ENCODE measurements at places on chromosomes 2 and 18.

- DNase-seq = no peak
These were observed 25.4 kb upstream of the RHOB start for GRCh38 chr2:20421336-20421987.

DNA sequence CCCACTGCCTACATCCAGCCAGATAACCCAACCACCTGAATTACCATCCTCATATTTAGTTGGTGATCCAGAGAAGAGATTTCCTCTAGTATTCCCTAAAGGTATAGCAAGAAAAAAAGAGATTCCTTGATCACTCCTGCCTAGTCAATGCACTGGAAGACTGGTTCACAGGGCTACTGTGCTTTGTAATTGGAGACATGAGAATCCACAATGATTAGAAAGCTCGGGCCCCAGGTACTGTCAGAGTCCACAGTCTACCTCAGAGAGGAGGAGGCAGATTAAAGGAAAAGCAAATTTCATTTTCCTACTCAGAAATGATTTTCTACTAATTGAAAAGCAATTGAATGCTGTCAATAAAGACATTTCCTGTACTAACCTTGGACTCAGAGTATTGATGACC, 22.3 kb downstream of the SULT1C3 start:
- DNase-seq = no peak

- DNase-seq = no peak
These were observed 211.7 kb upstream of the REV1 start for GRCh38 chr2:99701503-99701902.

DNA sequence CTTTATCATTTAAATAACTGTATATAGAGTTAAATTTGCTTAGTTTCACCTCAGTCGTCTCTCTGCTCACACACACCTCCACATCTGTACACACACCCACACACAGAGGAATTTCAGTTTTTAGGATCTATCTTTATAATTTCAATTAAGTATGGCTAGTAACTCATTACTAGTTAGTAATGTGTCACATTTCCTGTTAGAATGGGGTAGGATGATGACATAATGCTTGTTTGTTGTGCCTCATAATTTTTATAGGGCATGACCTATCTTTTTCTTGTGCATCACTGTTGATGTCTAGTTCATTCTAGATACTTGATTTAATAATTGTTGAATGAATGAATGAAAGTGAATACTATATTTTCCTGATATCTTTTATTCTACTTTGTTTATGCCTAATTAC, 108.6 kb downstream of the AGPS start:
- peak; percentile 7 for DNase-seq

GRCh38 chr18:27695503-27695902, 481.4 kb downstream of the CDH2 start:
- no peak for DNase-seq

GRCh38 chr2:42407476-42407875, 46.5 kb upstream of the COX7A2L start:
- DNase-seq = no peak

GRCh38 chr2:233867993-233868532, at the start of gene MSL3B:
Gene MSL3B, minus strand, starts transcription at chr2:233868386.
- DNase-seq = peak; percentile 47

- DNase-seq = no peak
These were observed 81.3 kb downstream of the CDH2 start for GRCh38 chr18:28095631-28096030.

DNA sequence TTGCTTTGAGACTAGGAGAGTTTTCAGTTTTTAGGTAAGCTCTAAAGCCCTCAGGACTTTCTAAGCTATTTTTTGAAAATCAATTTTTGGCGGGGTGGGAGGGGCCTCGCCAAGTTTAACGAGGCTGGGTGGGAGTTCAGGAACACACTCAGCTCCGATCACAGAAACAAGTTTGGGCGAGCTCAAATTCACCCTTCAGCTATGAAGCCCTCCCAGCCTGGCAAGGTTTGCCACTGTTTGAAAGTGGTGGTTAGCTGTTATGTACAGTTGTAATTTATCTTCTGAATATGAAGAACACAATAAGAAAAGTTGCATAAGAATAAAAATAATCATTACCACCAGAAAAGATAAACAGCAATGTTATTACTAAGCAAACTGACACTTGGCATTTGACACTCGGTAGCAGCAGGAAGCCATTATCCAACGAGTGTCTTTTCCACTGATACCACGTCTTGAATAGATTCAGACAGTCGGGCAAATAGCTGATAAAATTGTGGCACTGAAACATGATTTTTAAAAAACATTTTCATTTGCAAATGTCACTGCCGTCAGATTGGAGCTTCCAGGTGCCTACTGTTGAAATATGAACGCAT, 59.8 kb downstream of the KCTD1 start:
- DNase-seq = no peak

- no peak for DNase-seq
These were observed 1.3 kb downstream of the USP34 start for GRCh38 chr2:61469424-61470121.

- DNase-seq = no peak
These were observed 125.3 kb upstream of the NRP2 start for GRCh38 chr2:205556841-205557539.

DNA sequence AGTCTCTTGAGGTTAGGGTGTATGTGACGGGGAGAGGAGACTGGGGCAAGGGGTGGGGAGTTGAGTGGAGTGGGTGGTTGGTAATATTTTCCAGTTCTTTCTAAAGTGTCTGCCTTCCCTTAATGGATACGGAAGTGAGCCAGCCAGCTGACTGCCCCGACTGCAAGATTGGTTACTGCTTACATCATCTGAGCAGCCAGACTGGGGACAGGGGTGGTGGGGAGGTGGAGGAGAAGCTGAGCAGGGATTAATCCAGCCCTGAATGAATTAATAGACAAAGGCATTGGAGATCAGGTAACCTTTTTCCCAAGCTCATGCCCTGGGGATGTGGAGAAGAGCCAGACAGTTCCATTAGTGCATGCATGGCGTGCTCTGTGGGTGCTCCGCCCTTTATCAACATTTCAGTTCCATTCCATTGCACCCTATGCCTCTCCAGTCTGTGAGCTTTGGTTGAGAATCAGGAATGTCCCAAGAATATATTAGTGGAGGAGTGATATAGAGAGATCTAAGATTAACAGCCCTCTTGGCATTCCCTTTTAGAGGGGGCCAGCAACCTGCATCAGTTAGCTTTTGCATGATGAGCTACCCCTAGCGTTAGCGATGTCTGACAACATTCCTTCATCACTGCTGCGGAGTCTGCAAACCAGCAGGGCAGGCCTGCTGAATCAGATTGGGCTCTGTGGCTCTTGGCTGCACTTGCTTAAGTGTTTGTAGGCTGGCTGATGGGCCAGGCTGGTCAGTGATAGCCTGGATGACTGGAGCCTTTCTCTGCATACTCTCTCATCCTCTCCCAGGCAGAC, 67.4 kb downstream of the TNP1 start:
- DNase-seq = no peak

GRCh38 chr2:180607514-180608049, 372.8 kb upstream of the UBE2E3 start:
- DNase-seq = no peak

DNA sequence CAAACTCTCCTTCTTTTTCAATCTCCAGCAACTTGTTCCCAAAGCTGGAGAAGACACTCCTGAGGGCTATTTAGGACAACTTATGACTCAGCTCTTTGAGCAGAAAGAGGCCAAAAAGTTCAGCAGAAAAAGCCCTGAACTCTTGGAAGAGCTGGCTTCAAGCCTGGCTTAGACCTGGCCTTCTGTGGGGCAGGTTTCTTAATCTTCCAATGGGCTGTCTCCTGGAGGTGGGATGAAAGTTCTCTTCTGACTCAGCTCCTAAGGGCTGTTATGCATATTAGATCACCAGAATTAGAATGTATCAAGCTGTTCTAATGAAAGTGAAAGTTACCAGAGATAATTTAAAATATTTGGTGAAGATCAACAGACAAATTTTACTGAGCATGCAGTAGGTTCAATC, 129.4 kb downstream of the RAD51AP2 start:
- no peak for DNase-seq

DNA sequence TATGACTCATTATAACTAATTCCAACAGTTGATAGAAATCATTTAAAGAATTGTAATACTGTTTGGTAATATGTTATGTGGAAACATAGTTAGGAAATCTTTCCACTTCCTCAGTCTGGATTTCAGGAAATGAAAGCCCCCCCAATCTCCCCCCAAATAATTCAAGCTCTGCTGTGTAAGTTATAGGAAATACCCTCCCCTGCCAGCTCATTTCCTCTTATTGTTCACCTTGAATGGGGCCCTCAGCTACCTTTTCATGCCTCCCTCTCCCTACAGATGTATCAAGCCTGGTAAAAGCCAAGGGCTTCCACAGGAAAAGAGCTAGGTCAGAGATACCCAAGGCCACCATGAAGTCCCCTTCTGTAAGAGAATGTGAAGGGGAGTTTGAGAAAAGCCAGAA, 155.5 kb downstream of the CNTNAP5 start:
- DNase-seq = no peak

DNA sequence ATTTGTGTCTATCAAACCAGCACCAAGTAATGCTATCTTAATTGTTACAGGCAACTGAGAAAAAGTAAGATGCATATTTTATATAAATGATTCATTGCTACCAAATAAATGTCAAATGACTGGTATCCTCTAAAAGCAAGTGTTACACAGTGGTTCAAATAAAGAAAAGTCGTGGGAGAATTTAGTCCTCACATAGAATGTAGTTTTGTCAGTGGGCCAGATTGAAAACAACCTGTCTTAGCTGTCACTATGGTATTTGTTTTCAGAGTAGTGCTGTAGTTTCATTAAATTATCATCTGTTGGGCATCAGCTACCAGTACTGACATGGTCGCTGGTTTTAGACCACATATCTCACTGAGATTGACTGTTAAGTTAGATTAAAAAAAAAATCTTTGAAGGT, 10.2 kb upstream of the EIF2AK3 start:
- no peak for DNase-seq

DNA sequence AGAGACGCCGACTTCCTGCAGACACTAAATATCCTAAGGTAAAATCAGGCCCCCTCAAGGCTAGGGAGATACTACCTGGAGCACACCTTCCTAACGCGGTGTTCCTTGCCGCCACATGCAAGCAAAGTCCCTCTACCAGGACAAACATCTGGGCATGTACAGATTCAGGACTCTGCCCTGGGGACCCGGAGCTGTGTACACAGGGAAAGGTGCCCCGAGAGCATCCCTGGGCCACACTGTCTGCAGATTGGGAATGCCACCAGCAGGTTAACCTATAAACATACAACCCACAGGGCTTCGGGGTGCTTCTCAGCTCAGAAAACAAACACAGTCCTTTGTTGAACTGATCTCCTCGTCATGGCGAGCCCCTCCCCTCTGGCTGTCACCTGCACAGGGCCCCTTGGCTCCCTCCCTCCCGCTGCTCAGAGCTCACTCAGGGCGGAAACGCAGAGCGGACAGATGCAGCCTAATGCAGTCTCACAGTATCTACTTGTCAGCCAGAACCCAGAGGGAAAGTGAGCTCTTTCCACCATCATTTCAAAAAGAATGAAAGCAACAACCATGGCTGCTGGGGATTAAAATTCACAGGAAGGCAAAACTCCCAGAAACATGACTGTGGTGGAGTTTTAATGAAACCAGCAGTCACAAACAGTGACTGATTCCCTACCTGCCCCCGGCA, 218.8 kb downstream of the HDAC4 start:
- no peak for DNase-seq

DNA sequence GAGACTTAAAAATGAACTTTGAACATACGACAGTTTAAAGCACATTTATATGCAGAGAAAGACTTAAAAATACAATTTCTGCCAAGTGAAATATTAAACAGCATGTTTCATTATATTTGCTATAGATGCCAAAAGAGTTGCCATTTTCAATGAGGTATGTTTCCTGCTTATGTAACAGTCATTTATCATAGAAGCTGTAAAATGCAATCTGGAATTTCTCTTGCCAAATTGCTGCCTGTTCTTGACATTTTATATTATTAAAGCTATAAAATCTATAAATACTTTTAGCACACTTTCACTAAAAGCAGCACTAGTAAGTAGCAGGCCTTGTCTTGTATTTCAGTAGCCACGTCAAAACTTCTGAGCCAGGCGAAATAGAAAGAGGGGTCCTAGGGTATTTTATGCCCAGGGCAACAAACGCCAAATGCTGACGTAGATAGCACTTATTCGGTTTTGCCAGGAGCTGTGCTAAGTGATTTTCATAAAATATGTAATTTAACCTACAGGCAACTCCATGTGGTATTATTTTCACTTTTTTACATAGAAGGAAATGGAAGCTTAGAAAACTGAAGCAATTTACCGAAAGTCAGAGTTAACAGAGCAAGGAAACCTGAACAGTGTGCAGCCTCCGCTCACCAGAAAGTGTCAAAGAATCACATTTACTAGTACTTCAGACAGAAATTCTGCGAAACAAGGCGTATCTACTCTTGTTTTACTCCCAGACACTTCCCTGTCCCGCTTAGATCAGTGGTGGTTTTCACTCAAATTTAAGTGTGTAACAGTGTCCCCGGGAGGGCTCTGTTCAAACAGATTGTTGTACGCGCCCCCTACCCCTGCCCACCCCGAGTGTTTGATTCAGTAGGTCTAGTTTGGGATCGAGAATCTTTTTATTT, 1.2 kb upstream of the CYP20A1 start:
- no peak for DNase-seq
